ENCODE measurements at places on chromosomes 6 and 20.

DNA sequence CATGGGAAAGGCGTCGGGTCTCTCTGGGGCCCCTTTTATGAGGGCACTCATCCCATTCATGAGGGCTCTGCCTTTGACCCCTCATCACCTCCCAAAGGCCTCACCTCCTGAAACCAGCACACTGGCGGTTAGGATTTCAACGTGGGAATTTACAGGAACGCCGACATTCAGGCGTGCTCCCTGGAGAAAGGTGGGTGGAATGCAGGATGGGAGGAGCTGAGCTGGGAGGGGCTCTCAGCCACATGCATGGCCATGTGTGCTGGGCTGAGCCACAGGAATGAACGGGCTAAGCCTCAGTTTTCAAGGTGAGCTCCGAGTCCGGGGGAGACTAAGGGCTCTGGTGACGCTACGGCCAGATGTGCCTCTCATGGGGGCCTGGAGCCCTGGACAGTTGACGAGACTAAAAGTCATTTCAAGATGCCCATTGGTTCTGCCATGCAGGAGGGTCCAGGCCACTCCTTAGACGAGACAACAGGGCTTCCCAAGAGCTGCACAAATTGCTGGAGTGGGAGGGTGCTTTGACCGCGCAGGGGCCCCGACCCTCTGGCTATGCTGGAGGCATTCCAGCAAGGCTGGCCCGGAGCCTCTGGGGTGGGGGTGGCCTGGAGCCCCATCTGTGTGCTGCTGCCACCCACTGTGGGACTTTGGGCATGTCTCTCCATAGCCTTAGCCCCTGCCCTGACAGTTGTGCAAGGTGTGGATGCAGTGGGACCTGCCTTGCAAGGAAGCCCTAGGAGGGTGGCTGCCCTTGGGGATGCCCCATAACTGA, 3.8 kb upstream of the ARFGAP1 start:
- no peak for DNase-seq

DNA sequence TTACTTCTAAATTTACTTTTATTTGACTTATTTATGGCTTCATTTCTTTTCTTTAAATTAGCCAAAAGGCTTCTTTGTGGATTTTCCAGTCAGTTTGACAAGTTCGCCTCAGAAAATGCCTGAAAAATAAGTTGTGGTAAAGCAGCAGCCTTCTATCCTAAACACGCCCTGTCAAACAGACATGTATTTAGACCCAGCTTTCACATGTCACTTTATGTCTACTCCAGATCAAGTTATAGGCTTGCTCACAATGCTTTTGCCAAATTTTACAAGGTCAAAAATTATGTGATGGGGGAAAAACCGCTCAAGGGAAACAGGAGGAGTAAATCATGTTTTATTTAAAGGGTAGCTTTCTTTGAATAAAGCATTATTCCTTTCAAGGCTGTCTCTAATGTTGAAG, 615.0 kb downstream of the HDGFL1 start:
- no peak for DNase-seq

DNA sequence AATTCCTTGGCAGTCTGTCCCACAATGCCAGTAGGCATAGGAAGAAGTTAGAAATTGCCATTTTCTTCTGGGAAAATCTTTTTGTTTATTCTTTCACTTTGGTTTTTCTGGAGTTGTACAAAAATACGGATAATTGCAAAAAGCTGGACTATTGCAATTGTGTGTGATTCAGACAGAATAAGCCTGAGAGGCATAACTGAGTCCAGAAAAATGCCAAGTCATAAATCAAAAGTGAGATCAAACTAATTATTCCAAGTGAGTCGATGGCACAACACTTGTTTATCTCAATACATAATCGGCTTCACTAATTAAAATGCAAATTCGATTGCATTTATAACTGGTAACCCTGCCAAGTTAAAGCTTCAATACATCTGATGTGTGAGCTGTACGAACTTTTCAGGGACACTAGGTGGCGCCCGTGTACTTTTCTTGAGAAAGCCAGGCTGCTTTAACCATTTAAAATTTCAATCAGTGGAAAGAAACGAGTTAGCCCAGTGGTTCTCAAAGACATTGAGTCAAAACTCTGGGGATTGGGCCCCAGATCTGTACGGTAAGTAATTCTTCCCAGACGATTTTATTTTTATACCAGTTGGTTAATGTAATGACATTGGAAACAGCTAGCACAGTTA, 102.6 kb downstream of the LAMP5 start:
- DNase-seq: peak; percentile 32

- DNase-seq: peak; percentile 39
Measured at GRCh38 chr6:89117211-89118108, at the start of gene SRSF12. Gene SRSF12, minus strand, starts transcription at chr6:89118071. Its CDS starts 184 bp downstream, at chr6:89117887.

DNA sequence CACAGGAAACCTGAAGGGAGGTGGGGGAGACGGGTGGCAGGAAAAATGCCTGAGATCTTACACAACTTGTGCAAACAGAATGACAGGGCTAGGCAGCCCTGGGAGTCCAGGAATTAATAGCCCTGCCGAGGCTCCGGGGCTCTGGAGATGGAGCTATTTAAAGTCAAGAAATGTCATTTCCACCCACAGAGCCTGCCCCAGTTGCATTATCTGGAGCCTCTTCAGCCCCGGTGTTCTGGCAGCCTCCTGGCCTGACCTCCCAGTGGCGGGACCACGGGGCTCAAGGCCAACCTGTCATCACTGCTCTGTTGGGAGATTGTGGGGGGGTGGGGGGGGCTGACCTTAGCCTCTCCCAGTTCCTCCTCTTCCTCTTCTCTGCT, 28.5 kb upstream of the SCUBE3 start:
- DNase-seq: peak; percentile 31

GRCh38 chr6:157203764-157204163, 119.6 kb downstream of the TMEM242 start:
- no peak for DNase-seq

- peak; percentile 94 for DNase-seq
Measured at GRCh38 chr6:90135667-90136066, 161.0 kb downstream of the BACH2 start.

- peak; percentile 12 for DNase-seq
Measured at GRCh38 chr6:55445648-55446204, 118.5 kb downstream of the GFRAL start.

GRCh38 chr6:56101141-56101553, 146.2 kb downstream of the COL21A1 start:
- peak; percentile 97 for DNase-seq

DNA sequence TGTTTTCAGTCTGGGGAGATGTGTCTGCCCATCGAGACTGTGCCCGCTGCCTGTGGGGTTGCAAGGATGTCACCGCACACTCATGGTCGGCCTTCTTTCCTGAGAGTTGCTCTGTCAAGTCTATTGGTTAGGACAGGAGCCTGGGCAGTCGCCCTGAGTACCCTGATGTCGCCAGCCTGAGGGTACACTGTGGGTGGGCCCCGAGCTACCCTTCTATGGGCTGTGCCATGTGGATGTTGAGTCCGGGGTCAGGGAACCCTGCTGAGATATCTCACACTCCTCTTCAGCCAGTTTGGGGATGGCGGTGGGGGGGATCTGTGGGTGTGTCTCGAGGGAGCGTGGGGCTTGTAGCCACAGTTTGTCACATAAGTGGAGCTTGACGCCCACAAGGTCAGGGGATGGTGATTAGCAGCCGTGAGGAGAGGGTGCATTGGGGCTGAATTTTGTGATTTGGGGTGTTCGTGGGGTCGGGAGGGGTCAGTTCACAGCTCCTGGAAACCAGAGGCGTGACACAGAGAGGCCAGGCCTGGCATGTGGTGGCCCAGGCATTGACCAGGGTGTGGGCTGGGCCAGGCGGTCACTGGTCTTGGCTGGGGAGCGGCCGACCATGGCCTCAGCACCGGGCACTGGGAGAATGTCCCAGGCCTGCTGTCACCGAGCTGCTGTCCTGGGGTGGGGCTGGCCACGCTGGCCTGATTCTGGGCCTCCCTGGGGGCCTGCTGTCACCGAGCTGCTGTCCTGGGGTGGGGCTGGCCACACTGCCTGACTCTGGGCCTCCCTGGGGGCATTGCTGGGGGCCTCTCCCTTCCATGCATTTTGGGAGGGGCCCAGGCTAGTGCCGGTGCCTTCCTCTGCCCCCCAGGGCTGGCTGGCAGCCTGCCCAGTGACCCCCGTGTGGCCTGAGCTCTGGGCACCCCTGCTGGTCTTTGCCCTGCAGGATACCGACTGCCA, 1.6 kb upstream of the NPBWR2 start:
- no peak for DNase-seq

DNA sequence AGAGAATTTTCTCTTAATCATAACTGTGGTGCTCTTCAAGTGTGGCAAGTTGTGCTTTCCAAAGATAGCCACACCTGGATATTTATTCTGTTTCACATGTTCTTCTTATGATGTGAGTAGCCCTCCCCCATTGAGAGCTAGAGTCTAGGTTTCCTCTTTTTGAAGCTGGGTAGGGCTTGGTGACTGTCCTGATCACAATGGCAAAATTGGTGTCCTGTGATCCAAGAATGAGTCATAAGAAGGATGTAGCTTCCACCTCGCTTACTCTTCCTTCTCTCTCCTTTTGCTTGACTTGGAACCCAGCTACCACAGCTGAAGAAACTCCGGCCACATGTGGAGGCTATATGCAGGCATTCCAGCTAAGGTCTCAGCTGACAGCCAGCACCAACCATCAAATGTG, 7.4 kb upstream of the IGF2R start:
- DNase-seq: no peak

- DNase-seq: no peak
Measured at GRCh38 chr20:14956538-14956937, 619.1 kb upstream of the FLRT3 start.

- no peak for DNase-seq
Measured at GRCh38 chr6:73024598-73024997, 200.7 kb downstream of the KHDC1L start.

- no peak for DNase-seq
Measured at GRCh38 chr20:10538768-10539167, 103.7 kb downstream of the SLX4IP start.

- DNase-seq: no peak
Measured at GRCh38 chr6:57198926-57199636, 23.0 kb downstream of the RAB23 start.

DNA sequence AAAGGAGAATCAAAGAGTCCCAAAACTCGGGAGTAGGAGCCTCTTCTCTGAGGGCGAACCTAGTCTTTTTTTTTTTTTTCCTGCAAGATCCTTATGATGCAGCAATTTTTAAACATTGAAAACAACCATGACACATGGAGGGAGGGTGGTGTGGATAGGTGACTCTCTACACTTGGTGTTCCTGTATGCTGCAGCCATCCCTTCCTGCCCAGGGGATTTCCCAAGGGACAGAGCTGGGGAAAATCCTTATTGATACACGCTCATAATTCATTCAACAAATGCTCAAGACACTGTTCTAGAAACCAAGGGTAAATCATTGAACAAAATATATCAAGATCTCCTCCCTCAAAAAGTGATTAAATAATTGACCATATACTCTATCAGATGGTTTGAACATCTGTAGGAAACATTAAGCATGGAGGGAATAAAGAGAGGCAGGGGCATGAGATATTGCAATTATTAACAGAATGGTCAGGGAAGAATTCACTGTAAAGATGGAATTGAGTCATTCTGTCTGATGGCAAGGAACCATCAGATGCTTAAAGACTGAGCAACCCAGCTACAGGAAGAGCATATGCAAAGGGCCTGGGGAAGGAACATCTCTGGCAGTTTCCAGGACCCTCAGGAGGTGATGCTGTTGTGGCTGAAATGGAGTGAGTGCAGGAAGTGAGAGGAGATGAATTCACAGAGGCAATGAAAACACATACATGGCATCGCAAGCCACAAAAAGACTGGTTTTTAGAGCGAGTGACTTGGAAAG, 13.4 kb upstream of the BTN3A3 start:
- no peak for DNase-seq

DNA sequence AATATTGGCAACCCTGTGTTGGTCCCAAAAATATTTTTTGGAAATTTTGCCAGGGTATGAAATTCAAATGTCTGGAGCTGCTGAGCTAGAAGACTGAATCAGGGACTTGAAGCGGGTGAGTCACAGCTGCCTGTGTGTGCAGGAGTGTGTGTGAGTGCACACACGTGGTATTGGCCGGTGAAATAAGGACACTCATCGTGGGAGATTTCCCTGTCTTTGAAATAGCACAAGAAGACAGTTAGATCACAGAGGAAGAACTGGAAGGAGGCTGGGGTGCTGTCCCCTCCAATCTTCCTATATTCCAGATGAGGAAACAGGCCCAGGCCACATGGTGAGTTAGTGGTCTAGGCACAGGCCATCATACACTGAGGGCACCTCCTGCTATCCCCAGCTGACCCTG, 123.8 kb upstream of the MLN start:
- peak; percentile 63 for DNase-seq

GRCh38 chr6:43254138-43254817, 11.0 kb downstream of the TTBK1 start:
- no peak for DNase-seq

DNA sequence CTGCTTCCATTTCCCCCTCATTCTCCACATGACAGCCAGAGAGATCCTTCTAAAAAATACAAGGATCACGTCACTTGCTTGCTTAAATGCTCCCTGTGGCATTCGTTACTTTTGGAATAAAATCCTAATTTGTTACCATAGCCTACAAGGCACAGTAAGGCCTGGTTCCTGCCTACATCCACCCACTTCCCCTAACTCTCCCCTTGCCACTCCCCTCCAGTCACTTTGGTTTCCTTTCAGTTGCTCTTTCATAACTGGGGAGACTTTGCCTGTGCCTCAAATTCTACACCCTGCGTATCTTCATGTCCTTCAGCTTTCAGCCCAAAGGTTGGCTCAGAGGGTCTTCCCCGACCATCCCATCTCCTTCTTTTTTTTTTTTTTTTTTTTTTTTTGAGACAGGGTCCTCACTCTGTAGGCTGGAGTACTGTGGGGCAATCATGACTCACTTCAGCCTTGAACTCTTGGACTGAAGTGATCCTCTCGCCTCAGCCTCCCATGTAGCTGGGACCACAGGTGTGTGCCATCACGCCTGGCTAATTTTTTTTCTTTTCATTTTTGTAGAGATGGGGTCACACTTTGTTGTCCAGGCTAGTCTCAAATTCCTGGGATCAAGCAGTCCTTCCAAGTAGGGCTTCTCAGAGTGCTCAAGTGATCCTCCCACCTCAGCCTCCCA, 12.5 kb downstream of the ID1 start:
- no peak for DNase-seq

DNA sequence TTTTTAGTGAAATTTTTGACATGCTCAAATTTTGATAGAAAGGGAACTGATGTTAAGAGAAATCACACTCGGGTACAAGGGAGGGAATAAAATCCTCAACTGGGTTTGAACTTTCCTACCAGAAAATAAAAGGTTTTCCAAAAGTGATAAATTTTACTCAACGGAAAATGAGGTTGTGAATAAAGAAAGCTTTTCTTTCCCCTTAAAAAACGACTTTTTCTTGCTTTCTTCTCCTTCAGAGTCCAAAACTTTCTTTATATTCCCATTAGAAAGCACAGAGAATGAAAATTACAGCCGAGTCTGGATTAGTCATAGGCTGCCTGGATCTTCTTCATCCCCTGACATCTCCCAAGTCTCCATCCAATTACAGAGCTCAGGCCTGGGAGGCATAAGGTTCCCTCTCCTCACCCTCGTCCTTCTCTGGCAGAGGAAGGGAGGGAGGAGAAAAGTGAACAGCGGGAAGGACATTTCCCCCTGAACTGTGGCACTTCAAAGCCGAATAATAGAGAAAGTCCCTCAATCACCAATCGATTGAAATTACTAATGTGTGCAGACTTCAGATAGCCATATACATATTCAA, 28.1 kb upstream of the QKI start:
- DNase-seq: no peak

All from astrocyte (in vitro differentiated cells and primary cell).